ENCODE measurements at places on chromosomes 3 and 15.

DNA sequence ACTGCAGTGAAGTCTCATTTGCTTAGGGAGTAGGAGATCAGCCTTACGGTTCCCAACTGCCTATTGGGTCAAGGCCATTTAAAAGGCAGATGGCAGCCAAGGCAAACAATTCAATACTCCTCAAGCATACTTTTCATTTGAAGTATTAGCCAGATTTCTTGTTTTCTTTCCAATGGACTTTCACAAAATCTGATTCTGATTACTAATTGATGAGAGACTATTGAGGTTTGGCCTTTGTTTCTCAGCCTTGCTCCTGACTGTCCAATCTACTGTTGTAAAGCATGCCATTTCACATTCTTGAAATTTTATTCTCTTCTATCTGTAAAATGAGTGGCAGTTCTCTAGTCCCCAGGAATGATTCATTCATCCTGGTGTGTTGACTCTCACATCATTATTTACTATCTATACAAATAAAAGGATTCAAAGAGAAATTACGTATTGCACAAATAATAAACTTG lies 166.2 kb upstream of the TGFBR2 start:
- peak; percentile 80 for DNase-seq

DNA sequence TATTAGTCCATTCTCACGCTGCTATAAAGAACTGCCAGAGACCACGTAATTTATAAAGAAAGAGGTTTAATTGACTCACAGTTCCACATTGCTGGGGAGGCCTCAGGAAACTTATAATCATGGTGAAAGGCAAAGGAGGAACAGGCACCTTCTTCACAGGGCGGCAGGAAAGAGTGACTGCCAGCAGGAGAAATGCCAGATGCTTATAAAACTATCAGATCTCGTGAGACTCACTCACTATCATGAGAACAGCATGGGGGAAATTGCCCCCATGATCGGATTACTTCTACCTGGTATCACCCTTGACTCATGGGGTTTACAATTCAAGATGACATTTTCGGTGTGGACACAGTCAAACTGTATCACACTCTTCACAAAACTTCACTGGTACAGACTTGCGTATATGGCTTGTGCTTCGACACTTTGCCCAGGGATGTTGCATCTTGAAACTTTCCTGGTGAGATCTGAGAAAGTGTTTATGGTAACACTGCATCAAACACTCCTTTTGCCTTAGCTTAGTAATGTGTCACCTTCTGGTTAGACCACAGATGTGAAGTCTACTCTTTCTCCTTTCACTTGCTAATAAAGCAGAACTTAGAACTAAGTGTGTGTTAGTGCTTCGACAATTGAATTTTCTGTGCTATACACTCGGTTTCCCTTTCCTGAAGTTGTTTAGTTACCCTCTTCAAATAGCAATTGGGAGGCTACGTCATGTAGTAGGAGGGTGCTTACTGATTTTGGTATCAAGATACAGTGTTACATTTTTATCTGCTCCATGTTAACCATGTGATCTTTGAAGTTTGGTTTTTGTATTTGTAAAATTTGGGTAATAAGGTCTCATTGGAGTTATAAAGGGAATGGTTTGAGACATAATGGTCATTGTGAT lies 185.7 kb downstream of the LPP start:
- DNase-seq: no peak

DNA sequence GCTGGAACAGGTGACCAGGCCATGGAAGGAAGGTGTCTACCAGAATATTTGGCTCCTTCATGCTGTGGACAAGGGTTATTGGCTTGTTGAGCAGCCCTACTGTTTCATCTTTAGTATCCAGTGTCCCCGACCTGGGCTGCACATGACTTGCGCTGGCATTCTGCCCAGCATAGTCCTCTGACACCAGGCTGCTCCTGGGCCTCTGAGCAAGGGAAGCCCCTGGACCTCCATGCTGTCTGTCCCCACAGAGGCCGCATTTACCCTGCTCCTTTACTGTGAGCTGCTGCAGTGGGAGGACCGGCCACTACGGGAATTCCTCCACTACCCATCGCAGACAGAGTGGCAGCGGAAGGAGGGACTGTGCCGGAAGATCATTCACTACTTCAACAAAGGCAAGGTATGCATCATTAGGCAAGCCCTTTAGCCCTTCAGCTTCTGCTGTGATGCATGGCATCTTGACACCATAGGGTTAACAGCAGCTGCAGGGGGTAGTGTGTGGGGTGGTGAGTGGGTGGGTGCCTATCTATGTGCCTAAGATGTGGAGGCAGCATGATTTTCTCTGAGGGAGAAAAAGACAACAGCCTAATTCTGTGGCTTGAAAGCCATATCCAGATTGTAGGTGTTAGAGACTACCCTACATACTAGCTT lies 44.0 kb upstream of the MANF start:
- DNase-seq: no peak

GRCh38 chr3:115980709-115981108 lies 357.4 kb downstream of the GAP43 start:
- DNase-seq: no peak

DNA sequence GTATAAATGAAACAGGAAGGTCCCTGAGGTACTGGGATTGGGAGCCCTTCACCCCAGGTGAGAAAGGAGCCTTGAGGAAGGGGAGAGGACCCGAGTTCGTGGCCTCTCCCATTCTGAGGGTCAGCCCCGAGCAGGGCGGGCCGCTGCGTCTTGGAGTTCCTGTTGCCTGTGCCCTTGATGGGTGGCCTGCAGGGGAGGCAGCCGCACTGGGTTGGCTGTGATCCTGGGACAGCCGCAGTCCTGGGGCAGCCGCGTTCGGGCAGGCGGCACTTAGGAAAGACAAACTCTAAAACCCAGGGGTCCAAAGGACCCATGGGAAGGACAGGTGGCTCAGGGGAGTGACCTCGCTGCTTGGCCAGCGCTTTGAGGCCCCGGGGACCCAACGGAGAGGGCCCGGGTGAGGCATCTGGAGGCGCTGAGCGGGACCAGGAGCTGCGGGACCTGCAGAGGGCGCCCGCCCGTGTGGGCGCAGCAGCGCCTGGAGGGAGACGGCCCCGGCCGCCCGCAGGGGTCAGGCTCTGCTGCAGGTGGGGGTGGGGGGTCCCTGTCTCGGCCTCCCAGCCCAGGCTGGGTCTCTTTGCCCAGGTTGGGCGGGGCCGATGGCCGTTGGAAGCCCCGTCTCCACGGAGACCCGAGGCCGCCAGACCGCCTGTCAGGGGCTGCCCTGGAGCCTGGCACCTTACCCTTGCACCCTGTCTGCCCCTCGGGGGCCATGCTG lies 65.1 kb downstream of the HMCES start:
- DNase-seq: peak; percentile 20

DNA sequence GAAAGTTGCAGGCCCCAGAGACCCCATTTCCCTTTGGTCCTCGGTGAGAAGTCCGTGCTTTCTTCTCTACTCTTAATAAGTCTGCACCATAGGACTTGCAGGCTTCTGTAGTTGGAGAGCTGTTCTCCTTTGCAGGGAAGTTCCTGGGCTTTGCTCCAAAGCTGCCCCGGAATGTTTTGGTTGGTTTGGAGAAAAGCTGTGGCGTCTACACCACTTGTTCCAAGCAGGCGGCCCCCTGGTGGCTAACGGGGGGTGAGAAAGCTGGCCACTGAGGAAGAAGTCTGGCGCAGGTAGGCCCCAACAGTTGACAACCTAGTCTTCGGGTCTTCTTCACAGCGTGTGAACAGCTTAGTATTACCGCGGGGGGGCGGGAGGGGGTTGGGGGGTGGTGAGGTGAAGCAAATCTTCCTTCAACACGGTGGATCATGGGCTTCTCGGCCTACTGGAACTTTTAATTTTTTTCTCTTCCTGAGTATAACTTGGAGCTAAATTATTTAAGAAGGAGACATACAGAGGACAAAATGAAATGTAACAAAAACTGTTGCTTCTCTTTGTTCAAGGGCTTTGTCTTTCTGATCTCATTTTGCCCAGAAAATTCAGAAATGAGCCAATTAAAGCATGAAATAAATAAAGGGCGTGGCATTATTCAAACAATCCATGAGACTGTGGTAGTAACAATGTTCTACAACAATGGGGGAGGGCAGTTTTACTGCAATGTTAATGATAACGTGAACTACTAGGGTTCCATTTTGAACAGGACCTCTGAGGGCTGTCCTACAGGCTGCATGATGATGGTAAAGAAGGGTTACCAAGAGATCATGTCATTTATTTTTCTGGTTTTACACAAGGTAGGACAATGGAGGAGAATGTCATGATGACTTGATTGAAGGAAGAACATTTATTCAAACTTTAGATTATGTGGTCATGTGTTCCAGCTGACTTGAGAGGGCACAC lies 2.2 kb upstream of the THRB start:
- peak; percentile 89 for DNase-seq

DNA sequence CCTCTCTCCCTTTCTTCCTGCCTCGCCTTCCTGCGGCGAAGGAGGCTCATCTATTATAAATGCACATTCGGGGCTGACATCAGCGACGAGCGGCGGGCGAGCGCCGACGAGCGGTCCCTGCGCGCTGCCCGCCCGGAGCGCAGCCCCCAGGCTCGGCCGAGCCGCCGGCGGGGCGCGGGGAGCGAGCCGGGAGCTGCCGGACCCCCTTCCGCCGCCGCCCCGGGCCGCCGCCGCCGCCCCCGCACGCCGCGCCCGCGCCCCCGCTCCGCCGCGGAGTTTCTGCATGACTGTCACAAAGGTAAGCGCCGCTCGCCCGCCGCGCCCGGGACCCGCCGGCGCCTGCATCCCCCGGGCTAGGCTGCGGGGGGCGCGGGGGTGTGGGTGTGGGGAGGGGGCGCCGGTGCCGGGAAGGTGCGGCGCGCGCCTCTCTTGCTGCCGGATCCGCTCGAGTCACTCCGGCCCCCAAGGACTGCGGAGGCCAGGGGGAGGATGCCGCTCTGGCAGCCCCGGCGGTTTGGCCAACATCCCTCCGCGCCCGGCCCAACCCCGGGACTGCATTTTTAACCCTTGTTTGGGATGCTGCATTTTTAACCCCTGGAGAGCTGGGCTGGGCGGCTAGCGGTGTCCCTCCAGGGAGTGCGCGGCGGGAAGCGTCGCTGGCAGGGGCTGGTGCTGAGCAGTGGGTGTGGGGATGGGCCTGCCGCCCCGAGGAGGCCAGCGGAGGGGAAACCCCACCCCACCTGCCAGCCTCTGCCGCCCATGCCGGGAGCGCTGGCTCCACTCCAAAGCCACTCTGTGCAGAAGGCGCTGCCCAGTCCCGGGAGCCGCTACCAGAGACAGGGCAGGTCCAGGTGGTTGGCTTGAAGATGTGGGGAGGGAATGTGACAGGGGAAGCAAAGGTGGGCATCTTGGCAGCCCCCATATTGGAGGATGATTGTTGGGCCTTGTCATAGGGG lies at the start of gene CORO2B:
CORO2B (plus strand) TSS at position 14 of the 956 bp plus-strand sequence; CDS start at position 284, 270 bp downstream.
- peak; percentile 63 for DNase-seq

- DNase-seq: no peak
Observed at GRCh38 chr15:85755942-85756341, 38.8 kb downstream of the KLHL25 start.

- DNase-seq: peak; percentile 96
Observed at GRCh38 chr3:115623044-115623868, at the start of gene GAP43. Gene GAP43 (plus strand): TSS chr3:115623510. CDS start chr3:115623690, 180 bp downstream.

DNA sequence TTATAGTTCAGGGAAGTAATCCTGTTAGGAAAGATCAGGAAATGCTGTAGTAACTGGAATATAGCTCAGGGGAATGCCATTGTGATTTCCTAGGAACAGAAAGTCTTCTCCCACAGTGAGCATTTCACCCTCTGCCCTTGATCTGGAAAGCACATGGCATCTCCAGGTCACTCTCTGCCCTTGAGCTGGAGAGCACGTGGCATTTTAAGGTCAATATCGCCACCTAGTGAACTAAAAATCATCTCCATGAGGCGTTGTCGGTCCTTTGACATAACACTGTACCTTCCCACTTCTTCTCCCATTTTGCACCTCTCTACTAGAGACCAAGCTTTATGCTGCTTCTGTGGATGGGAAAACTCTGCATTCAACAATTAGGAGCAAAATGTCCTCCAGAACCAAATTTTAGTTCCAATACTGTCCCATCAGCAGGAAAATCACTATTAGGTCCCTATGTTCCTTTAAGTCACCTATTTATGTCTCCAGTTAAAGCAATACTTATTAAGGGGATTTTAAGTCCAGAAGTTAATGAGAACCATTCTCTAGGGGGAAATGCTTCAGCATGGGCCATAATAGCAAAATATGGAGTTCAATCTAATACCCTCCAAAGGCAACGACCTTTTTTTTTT lies 54.7 kb upstream of the GK5 start:
- DNase-seq: peak; percentile 89

- peak; percentile 47 for DNase-seq
Observed at GRCh38 chr15:39025321-39025720, 460.7 kb upstream of the RASGRP1 start.

GRCh38 chr3:53269888-53270880 lies 14.4 kb upstream of the TKT start:
- DNase-seq: peak; percentile 98

- DNase-seq: no peak
Observed at GRCh38 chr3:114025451-114025850, 30.9 kb downstream of the CCDC191 start.

DNA sequence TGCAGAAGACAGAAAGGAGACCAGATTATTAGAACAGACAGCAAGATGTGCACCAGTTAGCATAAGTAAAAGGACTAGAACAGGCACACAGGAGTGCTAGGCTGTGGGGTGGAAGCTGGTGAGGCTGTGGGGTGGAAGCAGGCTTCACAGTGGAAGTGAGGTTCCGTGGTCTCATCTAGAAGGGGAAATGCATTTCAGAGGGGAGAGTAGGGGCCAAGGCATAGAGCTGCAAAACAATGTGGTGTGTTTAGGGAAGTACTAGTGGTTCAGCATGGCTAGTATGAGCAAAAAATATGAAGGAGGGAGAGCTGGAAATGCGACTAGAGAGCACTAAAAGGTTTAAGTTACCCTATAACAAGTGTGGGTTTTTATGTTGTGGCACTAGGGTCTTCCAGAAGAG lies 6.5 kb downstream of the POPDC2 start:
- no peak for DNase-seq

GRCh38 chr3:71564361-71564760 lies 19.2 kb downstream of the FOXP1 start:
- peak; percentile 38 for DNase-seq

- DNase-seq: no peak
Observed at GRCh38 chr3:2714834-2715233, 395.3 kb downstream of the IL5RA start.

DNA sequence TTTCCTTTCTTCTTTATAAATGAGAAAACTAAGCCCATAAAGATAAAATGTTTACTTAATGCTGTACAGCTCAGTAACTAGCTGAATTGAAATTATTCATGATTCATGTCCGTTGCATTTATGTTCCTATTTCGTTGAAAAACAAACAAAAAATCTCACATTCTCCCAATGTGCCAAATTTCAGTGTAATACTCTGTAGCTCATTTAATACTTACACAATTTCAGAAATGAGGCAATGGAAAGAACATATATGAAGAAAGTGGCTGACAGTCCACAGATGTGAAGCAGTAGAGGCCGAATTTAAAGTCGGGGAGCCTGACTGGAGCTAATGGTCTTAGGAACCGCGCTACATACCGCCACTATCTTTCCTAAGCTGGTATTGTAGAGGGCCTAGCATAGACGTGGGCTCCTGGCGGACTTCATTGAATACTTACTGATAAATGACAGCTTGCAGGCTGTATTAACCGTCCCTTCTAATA lies 651 bp downstream of the PLSCR2 start:
- peak; percentile 91 for DNase-seq

DNA sequence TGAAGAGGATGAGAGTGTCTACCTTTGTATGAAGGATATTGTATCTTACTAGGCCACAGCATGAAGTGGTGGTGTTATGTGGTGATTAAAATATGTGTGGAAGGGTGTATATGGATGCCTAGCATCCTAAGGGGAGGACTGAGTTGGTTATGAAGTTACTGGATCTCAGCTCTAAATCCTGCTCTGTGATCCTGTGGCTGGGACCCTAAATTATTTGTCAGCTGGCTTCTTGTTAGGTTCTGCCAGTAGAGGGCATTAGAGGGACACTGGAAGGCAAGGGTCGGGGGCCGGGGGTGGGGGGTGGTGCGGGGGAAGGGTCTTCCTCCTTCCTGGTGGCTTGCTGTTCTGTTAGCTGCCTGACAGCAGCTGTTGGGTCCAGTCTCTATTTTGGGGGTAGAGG lies 34.9 kb downstream of the MORF4L1 start:
- DNase-seq: no peak

All from fibroblast of lung (primary cell).